Vagina (tissue), 2 donors: ENCODE measurements at places on chromosomes 7 and 10. TPM values are rescaled to one million over a fixed set of nuclear protein-coding genes. Genes with fewer than 3 reads are reported as not detected.

GRCh38 chr7:70649323-70649722 lies 482.6 kb upstream of the GALNT17 start:
- no peak for DNase-seq

DNA sequence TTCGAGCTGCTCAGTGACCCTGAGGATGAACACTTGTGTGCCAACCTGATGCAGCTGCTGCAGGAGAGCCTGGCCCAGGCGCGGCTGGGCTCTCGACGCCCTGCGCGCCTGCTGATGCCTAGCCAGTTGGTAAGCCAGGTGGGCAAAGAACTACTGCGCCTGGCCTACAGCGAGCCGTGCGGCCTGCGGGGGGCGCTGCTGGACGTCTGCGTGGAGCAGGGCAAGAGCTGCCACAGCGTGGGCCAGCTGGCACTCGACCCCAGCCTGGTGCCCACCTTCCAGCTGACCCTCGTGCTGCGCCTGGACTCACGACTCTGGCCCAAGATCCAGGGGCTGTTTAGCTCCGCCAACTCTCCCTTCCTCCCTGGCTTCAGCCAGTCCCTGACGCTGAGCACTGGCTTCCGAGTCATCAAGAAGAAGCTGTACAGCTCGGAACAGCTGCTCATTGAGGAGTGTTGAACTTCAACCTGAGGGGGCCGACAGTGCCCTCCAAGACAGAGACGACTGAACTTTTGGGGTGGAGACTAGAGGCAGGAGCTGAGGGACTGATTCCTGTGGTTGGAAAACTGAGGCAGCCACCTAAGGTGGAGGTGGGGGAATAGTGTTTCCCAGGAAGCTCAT lies 1.1 kb downstream of the DDIT4 start:
- DNase-seq: no peak

The EBLN1 gene
- total RNA-seq: not detected

DNA sequence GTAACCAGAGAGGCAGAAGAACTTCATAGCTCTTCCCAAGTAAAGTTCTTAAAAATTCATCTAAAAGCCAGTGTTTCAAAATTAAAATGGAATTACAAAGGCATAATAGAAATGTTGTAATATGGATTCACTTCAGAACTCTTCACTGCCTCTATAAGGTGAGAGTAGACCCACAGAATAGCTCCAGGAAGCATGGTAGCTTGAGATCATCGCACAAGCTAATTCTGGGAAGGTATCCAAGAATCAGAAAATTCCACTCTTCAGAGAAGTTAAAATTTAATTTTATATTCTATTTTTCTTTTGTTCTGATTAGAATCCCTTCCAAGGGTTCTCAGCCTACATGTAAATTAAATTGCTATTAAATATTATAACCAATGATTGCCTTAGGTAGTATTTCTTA lies 1.5 kb upstream of the DHX32 start:
- DNase-seq: no peak

DNA sequence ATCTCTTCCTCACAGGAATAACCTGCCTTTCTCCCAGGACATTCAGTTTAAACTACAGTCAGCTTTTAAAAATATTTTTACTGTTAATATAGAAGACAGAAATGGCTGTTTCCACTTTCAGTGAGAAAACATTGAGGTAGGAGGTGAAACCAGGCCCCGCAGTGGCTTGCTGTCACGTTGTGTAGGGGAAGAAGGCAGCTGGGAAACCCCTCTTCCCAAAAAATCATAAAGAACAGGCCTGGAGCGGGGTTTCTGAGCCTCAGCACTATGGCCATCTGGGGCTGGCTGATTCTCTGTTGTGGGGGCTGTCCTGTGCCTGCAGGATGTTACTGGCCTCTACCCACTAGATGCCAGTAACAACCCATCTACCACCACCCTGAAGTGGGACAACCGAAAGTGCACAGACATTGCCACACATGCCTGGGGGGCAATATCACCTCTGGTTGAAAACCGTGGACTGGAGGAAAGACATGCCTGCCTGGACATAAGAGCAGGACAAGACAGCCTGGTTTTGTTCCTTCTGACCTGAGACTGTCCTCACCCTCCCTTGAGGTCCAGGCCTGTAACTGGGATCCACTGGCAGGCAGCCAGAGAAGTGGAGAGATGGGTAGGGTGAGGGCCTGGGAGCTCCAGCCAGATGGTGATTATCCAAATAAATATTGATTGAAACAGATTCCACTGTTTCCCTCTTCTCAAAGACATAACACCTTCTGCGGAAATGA lies 43.9 kb downstream of the KCNH2 start:
- no peak for DNase-seq

- DNase-seq: no peak
These were observed 293.0 kb upstream of the IMMP2L start for GRCh38 chr7:111855161-111855841.
